Activated naive CD8-positive, alpha-beta T cell treated with anti-CD3 and anti-CD28 coated beads, Interleukin-2, amount 50 U/mL, for 24 hours (primary cell): ENCODE measurements at places on chromosomes 4 and X.
A peak's percentile ranks its signal among the peaks of the same experiment; 100 is the strongest.

DNA sequence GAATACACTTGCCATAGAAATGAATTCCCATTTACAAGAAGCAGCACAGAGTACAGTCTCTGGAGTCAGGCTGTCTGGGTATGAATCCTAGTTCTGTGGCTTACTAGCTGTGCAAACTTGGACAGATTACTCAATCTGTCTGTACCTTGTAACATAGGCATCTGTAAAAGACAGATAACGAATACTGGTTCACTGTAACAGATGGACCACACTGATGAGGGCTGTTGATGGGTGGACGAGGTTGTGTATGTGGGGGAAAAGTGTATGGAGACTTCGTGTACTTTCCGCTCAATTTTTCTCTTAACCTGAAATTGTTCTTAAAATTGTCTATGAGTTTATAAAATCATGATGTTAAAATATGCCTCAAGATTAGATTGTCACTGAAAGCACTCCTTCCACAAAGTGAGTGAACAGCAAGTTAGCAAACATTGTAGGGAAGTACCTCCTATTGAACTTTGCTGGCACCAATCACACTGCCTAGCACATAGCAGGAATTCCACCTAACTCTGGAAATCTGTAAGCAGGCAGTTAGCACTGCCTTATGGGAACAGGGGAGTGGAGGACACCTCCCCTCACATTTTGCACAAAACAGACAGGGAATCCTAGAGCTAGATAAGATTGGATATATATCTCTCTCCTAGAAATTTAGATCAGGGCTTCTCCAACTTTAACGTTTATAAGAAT, 6.5 kb upstream of the EXOSC9 start:
- DNase-seq = no peak

- no peak for DNase-seq
These were observed 346.3 kb upstream of the GALNT7 start for GRCh38 chr4:172822331-172822730.

- DNase-seq = no peak
These were observed 183.7 kb downstream of the SPATA18 start for GRCh38 chr4:52234561-52235440.

- DNase-seq = no peak
These were observed 403.1 kb downstream of the PDGFC start for GRCh38 chr4:156568484-156568883.

DNA sequence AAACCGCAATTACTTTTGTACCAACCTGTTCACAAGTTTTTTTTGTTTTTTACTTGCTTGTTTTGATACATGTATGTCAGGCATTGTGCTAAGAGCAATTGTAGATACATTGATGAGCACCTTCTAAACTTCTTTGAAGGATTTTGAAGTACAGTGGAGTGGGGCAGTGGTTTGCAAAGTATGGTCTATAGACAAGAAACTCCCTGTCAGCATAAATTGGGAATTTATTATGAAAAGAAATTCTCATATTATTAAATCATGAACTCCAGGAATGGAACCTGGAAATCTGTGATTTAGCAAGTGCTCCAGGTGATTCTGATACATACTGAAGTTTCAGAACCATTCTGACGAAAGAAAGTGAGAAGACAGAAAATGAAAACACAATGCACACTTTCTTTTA, 733.4 kb downstream of the C4orf33 start:
- no peak for DNase-seq

DNA sequence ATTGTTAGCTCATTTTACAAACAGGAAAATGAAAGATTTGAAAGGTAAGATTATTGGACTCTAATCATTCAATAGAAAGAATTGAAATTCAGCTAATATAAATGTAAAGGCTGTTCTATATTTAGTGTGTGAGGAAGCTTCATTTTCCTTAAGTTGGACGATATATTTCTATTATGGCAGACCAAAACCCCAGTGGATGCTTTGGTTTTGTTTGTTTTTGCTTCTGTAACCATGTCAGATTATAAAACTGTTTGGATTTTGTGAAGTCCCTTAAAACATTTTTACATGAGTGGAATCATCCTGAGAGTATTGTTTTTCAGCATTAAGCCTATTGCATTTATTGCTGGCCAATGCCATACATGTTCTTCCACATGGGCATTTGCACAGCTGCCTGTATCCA, 110.2 kb upstream of the ENPEP start:
- no peak for DNase-seq

DNA sequence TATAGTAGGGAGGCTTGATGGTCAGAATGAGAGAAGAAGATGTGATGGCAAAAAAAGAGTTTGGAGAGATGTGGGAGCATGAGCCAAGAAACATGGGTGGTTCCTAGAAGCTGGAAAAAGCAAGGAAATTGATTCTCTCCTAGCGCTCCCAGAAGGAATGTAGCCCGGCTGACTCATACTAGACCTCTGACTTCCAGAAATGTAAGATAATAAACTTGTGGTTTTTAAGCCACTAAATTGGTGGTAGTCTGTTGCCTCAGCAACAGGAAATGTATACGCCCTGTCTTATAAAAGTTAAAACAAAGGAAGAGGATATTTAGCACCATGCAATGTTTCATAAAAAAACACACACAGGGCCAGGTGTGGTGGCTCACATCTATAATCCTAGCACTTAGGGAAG, 182.7 kb upstream of the PCDH7 start:
- DNase-seq = no peak

- no peak for DNase-seq
These were observed 12.8 kb upstream of the CDKN2AIP start for GRCh38 chr4:183431614-183432013.

- no peak for DNase-seq
These were observed 43.7 kb downstream of the PSAPL1 start for GRCh38 chr4:7390906-7391636.

GRCh38 chr4:77493829-77494551, 111.6 kb upstream of the CXCL13 start:
- no peak for DNase-seq

GRCh38 chrX:111035256-111035655, 60.7 kb upstream of the PAK3 start:
- DNase-seq = no peak

DNA sequence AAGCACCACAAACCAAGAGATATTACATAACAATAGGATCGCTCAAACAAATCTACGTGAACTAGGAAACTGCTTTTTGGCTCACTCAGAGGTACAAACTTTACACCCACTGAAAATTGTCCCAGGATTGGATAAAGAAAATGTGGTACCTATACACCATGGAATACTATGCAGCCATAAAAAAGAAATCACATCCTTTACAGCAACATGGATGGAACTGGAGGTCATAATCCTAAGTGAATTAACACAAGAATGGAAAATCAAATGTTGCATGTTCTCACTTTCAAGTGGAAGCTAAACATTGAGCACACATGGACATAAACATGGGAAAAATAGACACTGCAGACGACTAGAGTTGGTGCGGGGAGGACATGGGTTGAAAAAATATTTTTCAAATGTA, 207.8 kb downstream of the CBR4 start:
- no peak for DNase-seq

GRCh38 chr4:114494246-114494803, 104.3 kb upstream of the UGT8 start:
- no peak for DNase-seq

- no peak for DNase-seq
These were observed 1.7 kb upstream of the AFAP1 start for GRCh38 chr4:7941111-7941964.

DNA sequence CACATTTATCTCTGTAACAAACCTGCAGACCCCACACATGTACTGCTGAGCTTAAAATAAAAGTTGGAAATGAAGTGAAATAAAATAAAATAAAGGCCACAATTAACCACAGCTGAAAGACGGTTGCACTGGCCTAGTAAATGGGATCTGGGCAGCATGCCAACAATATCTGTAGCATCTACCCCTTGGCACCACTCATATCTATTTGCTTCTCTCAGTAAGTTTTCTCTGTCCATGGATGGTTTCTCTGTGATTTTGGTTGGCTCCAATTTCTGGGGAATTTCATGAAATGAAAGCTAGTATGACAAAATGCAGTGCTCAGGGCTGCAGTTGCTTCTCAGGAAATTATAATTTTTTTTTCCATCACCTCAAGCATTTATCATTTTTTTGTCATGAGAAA, 172.0 kb upstream of the IL15 start:
- DNase-seq = no peak

DNA sequence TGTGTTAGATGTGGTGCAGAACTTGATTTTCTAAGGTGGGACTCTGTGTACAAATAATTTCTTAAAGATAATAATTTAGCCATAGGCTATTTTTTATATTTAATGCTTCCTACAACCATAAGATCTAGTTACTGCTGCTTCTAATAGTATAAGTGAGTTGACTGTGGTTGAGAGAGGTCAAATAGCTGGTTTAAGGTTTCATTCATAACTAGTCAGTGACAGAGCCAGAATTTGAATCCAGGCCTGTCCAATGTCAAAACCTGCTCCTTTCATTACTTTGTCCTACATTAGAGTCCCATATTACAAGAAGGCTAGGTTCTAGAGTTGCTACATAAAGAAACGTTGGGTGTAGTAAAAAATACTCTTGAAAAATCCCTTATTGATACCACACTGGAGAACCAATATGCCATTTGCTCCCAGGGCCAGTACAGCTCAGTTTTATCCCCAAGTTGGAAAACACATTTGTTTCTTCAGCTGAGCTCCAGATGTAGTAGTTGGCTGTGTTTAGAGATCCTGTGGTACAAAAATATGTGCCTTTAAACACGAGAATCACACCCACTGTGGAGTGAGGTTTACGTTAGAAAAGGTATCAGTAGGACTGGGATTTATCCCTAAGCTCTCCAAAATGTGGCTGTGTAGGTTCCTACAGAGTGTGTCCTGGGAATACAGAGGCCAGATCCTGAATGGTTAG, 84.3 kb downstream of the REPS2 start:
- no peak for DNase-seq

DNA sequence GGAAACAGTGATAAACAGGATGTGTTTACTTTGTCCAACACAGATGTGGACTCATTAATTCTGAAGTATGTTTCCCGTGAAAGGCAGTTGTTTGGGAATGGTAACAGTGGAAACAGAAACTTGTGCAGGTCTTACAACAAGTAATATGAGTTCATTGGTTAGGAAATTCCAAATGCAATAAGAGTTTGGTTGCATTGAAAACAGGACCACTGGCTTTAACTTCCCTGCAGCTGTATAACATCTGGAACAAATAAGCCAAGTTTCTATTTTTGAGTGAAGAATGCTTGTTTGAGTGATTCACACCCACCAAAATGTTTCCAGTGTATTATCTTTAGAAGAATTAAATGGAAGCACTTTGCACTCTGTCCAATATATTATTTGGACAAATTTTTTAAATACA, 82.4 kb upstream of the BMP3 start:
- no peak for DNase-seq

DNA sequence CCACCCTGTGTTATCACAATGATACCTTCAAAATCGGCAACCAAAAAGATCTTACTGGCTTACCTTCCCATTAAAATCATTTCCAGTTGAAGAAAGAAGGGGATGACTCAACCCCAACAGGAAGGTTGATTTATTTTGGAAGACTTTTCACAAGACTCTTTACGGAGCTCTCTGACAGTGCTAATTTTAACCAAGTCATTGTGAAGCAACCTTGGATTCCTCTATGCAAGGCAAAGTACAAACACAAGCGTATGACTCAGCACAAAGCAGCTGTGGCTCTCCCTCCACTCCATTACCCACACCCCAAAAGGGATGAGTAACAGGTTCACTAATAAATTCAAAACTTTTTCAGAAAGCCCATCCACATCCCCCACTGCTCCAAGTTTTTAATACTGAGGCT, 213.8 kb upstream of the FGF13 start:
- no peak for DNase-seq

- DNase-seq = peak; percentile 22
These were observed 819 bp downstream of the NSG1 start for GRCh38 chr4:4387531-4388310.

DNA sequence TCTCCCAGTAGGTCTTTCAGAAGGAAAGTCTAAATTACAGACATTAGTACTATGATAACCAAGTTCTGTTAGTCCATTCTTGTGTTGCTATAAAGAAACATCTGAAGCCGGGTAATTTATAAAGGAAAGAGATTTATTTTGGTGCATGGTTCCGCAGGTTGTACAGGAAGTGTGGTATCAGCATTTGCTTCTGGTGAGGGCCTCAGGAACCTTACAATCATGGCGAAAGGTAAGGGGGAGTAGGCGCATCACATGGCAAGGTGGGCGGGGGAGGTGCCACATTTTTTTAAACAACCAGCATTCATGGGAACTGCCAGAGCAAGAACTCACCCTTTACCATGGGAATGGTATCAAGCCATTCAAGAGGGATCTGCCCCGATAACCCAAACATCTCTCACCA, 26.2 kb upstream of the USP46 start:
- DNase-seq = no peak

GRCh38 chr4:94519925-94520789, 68.4 kb downstream of the PDLIM5 start:
- DNase-seq = no peak

GRCh38 chr4:87209182-87209581, 11.2 kb downstream of the KLHL8 start:
- no peak for DNase-seq

GRCh38 chr4:173246719-173247118, 78.1 kb downstream of the GALNT7 start:
- no peak for DNase-seq

DNA sequence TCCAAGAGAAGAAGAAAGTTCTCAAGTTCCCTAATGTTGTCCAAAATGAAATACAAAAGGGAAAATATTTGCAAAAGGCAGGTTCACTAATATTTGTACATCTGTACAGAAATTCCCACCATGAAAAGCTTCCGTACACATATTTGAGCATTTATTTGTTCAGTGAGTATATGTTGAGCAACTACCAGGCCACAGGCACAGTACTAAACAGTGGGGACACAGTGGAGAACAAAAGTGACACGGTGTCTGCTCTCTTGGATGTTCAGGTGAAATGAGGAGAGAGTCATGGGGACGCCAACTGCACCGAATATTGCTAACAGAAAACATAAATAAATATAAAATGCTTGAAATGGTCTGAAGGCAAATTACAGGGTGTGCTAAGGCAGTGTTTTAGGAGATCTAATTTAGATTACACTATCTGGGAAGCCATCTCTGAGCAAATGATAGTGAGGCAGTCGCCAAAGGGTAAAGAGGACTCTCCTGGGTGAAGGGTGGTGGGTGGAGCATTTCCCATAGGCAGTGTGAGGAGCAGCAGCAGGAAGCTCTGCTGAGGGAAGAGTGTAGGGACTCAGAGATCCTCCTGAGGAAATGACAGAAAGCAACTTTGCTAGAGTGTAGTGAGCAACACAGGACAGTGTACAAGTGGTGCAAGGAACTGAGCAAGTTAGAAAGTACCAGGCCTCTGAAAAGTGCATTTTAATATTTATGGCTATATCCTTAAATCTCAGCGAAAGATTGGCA, 375.2 kb downstream of the GALNTL6 start:
- DNase-seq = no peak

GRCh38 chrX:51614353-51615012, 4.2 kb downstream of the CENPVL3 start:
- DNase-seq = no peak

DNA sequence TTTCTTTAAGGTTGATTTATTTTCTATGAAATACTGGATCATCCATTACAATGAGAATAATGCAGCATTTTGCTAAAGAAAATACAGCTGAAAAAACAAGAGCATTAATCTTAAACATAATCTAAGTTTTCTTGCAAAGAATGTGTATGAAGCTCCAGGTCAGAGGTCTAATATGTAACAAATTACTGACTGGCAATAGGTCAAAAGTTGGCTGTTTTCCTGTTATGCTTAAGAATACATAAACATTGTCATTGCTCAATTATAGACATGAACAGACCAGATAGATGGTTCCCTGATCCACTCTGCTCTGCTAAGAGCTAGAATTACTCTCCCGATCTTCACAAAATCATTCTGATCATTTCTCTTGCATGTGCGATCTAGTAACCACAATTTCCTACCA, 718.6 kb downstream of the PDHA2 start:
- no peak for DNase-seq
